Neural crest cell (in vitro differentiated cells): ENCODE measurements at places on chromosomes 11 and 22.

DNA sequence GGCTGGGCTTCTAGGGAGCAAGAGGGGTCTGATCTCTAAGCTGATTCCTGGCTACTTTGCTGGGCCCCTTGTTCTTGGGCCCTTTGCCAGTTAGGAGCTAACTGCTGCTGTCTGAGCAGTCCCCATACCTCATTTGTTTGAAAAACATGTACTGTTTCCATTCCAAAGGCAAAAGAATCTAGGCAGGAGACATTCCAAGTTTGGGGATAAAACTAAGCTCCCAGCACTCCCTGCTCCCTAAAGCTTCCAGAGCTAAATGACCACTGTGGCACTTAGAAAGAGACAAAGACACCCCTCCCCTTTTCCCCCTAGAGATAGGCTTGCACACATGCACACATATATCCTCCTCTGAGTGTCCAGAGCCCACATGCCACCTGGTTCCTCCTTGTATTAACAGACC is 22.7 kb upstream of the RRM1 start:
- H3K27ac ChIP-seq, result no peak overlapping the region
- H3K4me1 ChIP-seq, result no peaks in the 10 kb centered on the region
- H3K36me3 ChIP-seq, result peaks cover 2% of the 10 kb centered on the region

GRCh38 chr11:34667810-34668582 is 47.1 kb downstream of the EHF start:
- no peak overlapping the region for H3K4me3 ChIP-seq
- no peak for DNase-seq
- no peaks in the 10 kb centered on the region for H3K27me3 ChIP-seq
- H3K36me3 ChIP-seq, result no peaks in the 10 kb centered on the region

- peaks cover 3% of the 10 kb centered on the region for H3K36me3 ChIP-seq
- H3K4me1 ChIP-seq, result peaks cover 16% of the 10 kb centered on the region
- DNase-seq, result no peak
- H3K4me3 ChIP-seq, result no peak overlapping the region
- H3K27me3 ChIP-seq, result no peaks in the 10 kb centered on the region
- no peak overlapping the region for H3K27ac ChIP-seq
Observed at GRCh38 chr11:32259641-32260081, 168.8 kb downstream of the RCN1 start.

- H3K4me1 ChIP-seq, result peaks cover 42% of the 10 kb centered on the region
- DNase-seq, result no peak
- no peak overlapping the region for H3K27ac ChIP-seq
Observed at GRCh38 chr22:40241200-40241763, 63.6 kb downstream of the TNRC6B start.

DNA sequence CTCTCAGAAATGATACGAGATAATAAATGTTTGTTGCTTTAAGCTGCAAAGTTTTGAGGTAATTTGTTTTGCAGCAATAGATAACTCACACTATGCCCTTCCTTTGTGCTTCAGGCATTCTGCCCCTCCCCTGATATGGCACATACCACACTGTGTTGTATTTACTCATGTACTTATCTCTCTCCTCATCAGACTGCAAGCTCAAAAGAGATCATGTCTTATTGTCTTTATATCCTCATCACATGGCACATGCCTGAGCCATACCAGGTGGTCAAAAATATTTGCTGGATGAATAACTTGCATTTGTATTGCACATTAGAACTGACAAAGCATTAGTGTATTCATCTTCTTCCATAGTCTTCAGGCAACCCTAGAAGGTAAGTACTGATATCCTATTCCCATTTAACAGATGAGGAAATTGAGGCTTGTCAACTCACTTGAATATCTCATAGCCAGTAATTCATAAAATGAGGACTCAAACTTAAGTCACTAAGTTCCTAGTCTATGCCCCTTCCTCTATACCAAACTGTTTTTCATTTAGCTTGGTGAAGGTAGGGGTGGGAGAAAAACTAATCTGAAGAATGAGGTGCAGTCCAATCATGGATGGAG is 83.9 kb upstream of the EED start:
- H3K4me3 ChIP-seq, result no peak overlapping the region
- no peak overlapping the region for H3K27ac ChIP-seq
- H3K36me3 ChIP-seq, result no peaks in the 10 kb centered on the region
- DNase-seq, result no peak
- H3K27me3 ChIP-seq, result no peaks in the 10 kb centered on the region

- no peak overlapping the region for H3K4me3 ChIP-seq
- peaks cover 24% of the 10 kb centered on the region for H3K4me1 ChIP-seq
- H3K36me3 ChIP-seq, result peaks cover 13% of the 10 kb centered on the region
- no peak for DNase-seq
- no peaks in the 10 kb centered on the region for H3K27me3 ChIP-seq
Observed at GRCh38 chr22:23791738-23792645, 5.2 kb downstream of the SMARCB1 start.

- no peaks in the 10 kb centered on the region for H3K36me3 ChIP-seq
- no peak for DNase-seq
- H3K4me1 ChIP-seq, result peaks cover 26% of the 10 kb centered on the region
- H3K27me3 ChIP-seq, result peaks cover 17% of the 10 kb centered on the region
- peak overlapping the region; percentile 96 for H3K4me3 ChIP-seq
Observed at GRCh38 chr11:18632841-18633240, 1.3 kb downstream of the SPTY2D1 start.

DNA sequence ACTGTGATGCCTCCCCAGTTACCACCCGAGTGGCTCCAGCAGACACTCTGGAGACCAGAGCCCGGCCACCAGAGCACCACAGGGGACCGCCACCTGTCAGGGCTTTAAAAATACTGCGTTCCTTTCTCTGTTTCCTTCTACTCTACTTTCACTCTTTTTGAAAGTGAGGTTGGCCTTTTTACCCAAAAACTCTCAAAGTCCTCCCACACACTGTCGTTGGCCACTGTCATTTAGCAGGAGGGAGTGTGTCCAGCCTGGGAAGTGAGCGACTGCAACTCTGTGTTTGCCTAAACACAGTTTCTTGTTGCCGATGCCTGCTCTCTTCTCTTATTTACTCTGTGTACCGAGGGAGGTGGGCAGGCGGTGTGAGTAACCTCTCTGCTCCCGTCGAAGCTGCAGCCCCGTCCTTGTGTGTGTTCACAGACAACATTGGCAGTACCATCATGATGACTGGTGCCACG is 90.8 kb upstream of the CLDN5 start:
- H3K4me1 ChIP-seq, result no peaks in the 10 kb centered on the region
- DNase-seq, result no peak
- peaks cover 26% of the 10 kb centered on the region for H3K27me3 ChIP-seq

DNA sequence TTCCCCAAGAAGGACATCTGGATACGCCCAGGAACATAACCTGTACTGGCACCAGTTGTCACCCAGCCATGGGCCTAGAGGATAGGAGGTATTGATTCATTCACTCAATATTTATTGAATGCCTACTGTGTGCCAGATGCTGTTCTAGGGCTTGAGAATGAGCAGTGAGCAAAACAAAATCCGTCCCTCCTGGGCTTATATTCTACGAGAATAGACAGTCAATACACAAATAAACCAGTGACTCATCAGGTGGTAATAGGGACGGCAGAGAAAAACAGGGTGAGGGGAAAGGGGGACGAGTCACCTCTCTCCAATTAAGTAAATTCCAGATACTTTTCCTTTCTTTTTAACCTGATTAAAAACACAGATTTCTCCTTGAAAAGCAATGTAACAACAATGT is 103.5 kb downstream of the MICAL2 start:
- H3K27me3 ChIP-seq, result no peaks in the 10 kb centered on the region
- no peak overlapping the region for H3K27ac ChIP-seq
- H3K4me3 ChIP-seq, result no peak overlapping the region
- H3K36me3 ChIP-seq, result no peaks in the 10 kb centered on the region
- H3K4me1 ChIP-seq, result peaks cover 16% of the 10 kb centered on the region

GRCh38 chr11:2289350-2289749 is 12.4 kb downstream of the C11orf21 start:
- no peak for DNase-seq
- H3K4me3 ChIP-seq, result no peak overlapping the region
- H3K36me3 ChIP-seq, result no peaks in the 10 kb centered on the region
- peaks cover 24% of the 10 kb centered on the region for H3K27me3 ChIP-seq
- no peak overlapping the region for H3K27ac ChIP-seq

DNA sequence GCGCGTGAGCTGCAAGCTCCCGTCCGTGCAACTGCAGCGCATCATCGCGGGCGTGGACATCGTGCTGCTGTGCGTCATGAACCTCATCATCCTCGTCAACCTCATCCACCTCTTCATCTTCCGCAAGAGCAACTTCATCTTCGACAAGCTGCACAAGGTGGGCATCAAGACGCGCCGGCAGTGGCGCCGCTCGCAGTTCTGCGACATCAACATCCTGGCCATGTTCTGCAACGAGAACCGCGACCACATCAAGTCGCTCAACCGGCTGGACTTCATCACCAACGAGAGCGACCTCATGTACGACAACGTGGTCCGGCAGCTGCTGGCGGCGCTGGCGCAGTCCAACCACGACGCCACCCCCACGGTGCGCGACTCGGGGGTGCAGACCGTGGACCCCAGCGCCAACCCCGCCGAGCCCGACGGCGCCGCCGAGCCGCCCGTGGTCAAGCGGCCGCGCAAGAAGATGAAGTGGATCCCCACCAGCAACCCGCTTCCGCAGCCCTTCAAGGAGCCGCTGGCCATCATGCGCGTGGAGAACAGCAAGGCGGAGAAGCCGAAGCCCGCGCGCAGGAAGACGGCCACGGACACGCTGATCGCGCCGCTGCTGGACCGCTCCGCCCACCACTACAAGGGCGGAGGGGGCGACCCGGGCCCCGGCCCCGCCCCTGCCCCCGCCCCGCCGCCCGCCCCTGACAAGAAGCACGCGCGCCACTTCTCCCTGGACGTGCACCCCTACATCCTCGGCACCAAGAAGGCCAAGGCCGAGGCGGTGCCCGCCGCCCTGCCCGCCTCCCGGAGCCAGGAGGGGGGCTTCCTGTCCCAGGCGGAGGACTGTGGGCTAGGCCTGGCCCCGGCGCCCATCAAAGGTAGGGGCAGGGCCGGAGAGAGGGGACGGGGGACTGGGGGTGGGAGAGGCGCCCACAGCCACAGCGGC is 7.3 kb downstream of the PANX2 start:
- H3K36me3 ChIP-seq, result no peaks in the 10 kb centered on the region
- no peaks in the 10 kb centered on the region for H3K27me3 ChIP-seq
- no peak overlapping the region for H3K4me3 ChIP-seq
- peaks cover 4% of the 10 kb centered on the region for H3K4me1 ChIP-seq
- H3K27ac ChIP-seq, result no peak overlapping the region

- H3K4me3 ChIP-seq, result no peak overlapping the region
- no peaks in the 10 kb centered on the region for H3K27me3 ChIP-seq
- no peak overlapping the region for H3K27ac ChIP-seq
- H3K4me1 ChIP-seq, result peaks cover 15% of the 10 kb centered on the region
- H3K36me3 ChIP-seq, result no peaks in the 10 kb centered on the region
Observed at GRCh38 chr11:104531075-104531474, 367.1 kb upstream of the PDGFD start.

DNA sequence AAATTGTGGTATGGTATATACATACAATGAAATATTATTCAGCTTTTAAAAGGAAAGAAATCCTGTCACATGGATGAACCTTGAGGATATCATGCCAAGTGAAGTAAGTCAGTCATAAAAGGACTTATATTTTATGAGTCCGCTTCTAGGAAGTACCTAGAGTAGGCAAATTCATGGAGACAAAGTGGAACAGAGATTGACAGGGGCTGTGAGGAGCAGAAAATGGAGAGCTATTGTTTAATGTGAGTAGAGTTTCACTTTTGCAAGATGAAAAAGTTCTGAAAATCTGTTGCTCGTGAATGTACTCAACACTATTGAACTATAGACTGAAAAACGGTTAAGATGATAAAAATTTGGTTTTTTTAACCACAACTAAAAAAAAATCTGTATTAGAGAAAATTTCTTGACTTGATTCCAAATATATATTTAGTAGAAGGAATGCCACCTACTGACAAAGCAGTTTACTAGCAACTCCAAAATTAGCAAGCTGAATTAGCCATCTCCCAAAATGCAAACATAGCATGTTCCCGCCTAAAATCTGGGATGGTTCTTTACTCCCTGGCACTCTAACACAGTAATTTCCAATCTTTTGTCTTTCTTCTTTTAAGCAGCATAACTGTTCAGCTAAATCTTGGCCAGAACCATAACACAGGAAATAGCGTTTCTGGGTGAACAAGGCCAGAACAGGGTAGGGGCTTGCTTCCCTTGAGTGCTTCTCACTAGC is 1.5 kb downstream of the UFD1 start:
- no peaks in the 10 kb centered on the region for H3K27me3 ChIP-seq
- H3K4me3 ChIP-seq, result peak overlapping the region; percentile 94
- DNase-seq, result no peak
- H3K36me3 ChIP-seq, result peaks cover 2% of the 10 kb centered on the region
- peaks cover 32% of the 10 kb centered on the region for H3K4me1 ChIP-seq
- no peak overlapping the region for H3K27ac ChIP-seq

GRCh38 chr11:63883791-63884190 is 33.2 kb downstream of the RCOR2 start:
- no peaks in the 10 kb centered on the region for H3K36me3 ChIP-seq
- no peak overlapping the region for H3K4me3 ChIP-seq
- peaks cover 61% of the 10 kb centered on the region for H3K4me1 ChIP-seq
- no peak for DNase-seq
- H3K27ac ChIP-seq, result peak overlapping the region; percentile 57

DNA sequence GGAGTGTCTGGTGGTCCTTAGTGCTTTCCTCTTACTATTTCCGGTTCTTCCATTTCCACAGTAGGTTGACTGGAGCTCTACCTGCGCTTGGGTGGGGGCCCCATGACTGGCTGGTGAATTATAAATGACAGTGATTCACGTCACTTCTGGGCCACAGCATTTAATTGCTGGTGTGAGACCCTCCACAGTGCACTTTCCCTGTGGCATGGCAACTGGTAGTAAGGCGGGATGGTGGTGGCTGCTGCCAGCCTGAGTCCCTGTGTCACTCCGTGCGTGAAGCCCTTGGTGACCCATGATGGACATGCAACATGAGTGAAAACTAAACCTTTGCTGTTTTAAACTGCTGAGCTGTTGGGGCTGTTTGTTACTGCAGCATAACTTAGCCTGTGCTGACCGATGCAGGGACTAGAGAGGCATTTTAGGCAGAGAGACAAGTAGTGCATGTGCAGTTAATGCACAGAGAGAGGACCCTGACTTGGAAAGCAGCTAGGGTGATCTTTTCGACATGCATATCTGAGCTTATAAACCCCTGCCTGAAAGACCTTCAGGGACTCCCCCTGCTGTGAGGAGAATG is 3.1 kb downstream of the PRDM11 start:
- no peak for DNase-seq
- peaks cover 4% of the 10 kb centered on the region for H3K36me3 ChIP-seq
- peaks cover 30% of the 10 kb centered on the region for H3K4me1 ChIP-seq
